Left hindlimb (tissue), 1 donor: ENCODE measurements at places on chromosomes 4 and X.

DNA sequence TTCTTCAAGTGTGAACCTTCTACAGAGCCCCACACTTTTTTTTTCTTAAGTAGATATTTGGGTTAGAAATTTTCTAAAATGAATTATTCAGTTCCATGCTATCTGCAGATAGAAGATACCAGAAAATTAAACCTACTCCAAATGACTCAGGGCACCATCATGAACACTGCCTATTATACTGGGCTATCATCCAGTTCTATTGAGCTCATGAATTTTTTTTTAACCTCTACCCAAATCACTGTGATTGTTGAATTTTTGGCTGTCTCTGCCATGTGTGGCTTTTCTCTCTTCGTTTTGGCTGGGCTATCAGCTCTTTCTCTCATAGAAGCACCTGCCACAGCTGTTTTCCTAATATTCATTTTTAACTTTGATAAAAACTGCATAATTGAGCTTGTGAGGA lies 31.0 kb upstream of the SLC34A2 start:
- no peak for DNase-seq

- no peak for DNase-seq
Observed at GRCh38 chrX:22963196-22963595, 36.6 kb upstream of the DDX53 start.

DNA sequence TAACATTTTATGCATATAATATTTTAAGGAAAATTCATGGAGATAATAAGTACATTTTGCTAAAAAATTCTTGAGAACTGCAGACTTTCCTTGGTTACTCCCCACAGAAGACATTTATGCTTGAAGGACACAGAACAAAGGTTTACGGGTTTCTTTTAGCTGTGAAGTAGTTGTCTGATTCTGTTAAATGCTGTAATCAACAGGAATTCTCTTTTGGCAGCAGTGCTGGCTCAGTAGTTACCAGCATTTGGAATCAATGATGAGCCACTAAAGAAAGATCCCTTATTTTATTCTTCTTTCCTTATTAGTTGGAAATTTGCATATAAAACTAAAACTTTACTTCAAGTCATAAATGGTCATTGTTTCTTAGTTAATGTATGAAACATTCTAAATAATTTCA lies 199.3 kb upstream of the FAT4 start:
- DNase-seq: no peak

DNA sequence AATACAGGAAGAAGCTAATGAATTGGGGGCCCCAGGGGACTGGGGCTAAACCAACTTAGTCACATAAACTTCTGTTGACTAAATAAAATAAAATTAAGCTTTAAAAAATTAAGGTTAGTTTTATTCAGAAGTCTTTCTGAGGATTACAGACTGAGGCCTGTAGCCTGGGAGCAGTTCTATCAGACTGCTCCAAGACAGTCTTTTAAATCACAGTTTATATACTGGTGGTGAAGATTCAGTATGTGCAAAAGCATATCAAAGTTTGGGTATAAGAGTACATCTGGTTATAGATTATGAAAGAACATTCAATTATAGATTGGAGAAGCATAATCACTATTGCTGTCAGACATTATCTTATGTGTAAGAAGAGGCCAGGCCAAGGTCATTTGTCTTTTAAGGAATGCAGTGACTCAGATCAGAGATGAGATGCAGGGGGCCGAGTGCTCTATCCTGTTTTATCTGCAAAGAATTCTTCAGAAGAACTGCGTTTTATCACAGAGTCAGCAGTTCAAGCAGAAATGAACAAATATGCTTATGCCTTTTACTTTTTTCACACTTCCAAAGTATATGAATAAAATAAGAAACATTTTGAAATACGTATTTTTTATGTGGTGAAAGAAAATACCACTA lies 109.4 kb downstream of the PDHA2 start:
- DNase-seq: no peak

GRCh38 chr4:146214238-146214637 lies at the start of gene REELD1:
TSS of gene REELD1 (plus strand) at chr4:146214538. CDS start at chr4:146216953, 2,415 bp downstream.
- no peak for DNase-seq

- DNase-seq: no peak
Observed at GRCh38 chr4:15562623-15563022, 92.5 kb downstream of the FBXL5 start.

DNA sequence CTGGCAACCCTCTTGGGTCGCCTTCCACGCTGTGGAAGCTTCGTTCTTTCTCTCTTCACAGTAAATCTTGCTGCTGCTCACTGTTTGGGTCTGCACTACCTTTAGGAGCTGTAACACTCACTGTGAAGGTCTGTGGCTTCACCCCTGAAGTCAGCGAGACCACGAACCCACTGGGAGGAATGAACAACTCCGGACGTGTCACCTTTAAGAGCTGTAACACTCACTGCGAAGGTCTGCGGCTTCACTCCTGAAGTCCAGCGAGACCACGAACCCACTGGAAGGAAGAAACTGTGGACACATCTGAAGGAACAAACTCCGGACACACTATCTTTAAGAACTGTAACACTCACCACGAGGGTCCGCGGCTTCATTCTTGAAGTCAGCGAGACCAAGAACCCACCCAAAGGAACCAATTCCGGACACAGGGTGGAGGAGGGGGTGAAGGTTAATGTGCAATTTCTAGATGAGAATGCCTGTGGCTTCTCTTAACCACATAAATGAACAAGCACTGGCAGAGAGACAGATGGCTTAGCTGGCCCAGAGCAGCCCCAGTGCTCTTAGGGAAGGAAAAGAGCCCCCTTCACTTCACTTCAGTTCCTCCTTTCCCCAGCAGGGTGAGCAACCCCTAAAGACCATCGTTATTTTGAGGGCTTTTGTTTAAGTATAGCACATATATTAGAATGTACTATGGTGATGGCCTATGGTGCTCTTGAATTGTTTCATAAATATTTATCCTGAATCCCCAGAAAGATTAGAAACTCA lies 73.0 kb downstream of the LUZP4 start:
- no peak for DNase-seq

DNA sequence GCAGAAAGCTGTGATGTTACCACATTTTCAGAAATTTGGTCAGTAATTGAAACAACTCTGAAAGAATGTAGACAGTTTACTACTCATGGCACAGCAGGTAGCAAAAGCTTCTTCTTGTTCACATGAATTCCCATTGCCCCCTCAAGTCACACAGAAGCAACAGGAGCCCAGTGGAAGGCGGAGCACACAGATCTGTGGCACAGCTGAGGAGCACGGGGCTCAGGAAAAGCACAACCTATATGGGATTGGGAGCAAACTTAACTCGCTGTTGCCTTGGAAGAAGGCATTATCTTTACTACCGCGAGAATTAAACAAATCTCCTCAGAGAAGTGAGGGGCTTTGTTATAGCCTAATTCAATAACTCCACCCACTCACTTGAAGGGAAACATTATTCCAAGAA lies 358.5 kb downstream of the SPOCK3 start:
- DNase-seq: no peak

GRCh38 chr4:172842779-172843178 lies 325.8 kb upstream of the GALNT7 start:
- DNase-seq: no peak

DNA sequence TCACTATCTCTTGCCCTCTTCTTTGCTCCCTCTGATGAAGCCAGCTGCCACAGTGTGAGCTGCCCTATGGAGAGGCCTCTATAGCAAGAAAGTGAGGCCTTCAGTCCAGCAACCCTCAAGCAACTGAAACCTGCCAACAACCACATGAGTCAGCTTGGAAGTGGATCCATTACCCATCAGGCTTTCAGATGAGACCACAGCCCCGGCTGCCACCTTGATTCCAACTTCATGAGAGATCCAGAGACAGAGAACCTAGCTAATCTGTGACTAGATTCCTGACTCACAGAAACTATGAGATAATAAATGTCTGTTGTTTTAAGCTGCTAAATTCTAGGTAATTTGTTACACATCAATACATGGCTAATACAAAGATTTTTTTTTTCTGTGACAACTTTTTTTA lies 20.4 kb upstream of the WAS start:
- no peak for DNase-seq

GRCh38 chrX:80572636-80573035 lies 152.4 kb downstream of the TENT5D start:
- no peak for DNase-seq

- DNase-seq: no peak
Observed at GRCh38 chr4:8353912-8354453, 84.4 kb downstream of the HTRA3 start.

DNA sequence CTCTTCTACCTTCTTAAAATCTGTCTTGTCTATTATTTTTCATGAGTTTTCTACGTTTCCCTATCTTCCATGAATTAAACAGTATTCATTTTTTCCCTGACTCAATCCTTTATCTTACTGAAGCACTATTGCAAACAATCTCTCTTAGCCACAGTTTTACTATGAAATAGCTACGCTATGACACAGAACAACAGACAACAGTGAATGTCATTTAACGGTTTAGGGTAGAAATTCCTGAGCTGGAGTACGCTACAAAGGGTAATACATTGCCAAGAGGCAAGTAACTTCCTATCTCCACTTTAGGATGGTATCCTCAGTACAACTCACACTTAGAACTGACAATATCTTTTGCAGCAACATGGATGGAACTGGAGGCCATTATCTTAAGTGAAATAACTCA lies 552.6 kb downstream of the INPP4B start:
- no peak for DNase-seq

GRCh38 chr4:22047793-22048192 lies 99.2 kb upstream of the KCNIP4 start:
- DNase-seq: no peak

DNA sequence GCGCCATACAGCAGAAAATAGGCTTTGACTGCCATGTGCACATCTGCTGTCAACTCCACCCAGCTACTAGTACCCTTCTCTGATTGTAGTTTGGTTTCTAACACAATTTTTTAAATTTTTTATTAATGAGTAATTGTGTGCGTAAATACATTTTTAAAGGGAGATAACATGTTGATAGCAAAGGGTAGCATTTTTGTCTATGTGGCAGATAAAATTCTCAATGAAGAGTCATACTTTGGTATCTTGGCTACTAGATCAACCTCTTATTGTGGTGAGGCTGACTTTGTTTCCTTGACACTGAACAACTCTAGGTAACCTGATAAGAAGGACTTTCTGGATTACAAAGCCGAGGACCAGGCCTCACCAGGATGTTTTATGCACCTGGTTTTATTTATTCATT lies 9.5 kb downstream of the ADH4 start:
- DNase-seq: no peak

DNA sequence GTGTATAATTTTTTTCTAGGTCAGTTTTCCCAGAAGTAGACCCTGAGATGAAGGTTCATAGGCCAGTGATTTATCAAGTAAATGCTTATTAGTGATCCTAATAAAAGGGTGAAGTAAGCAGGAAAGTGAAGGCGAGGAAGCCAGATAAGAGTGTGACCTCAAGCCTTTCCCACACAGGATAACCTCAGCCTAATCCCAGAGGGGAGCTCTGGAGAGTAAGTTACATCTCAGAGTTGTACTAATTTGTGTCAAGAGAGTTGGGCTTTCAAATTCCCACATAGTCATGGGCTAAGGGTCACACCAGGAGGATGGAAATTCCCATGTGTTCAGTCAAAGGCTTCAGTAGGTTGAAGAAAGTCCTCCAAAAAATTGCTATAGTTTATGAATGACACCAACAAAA lies 191.4 kb downstream of the ADGRA3 start:
- DNase-seq: no peak

- peak; percentile 36 for DNase-seq
Observed at GRCh38 chrX:49042581-49043219, 457 bp downstream of the TFE3 start.

- no peak for DNase-seq
Observed at GRCh38 chr4:25089051-25089763, 58.5 kb upstream of the LGI2 start.
